Mesenchymal stem cell (in vitro differentiated cells and primary cell): ENCODE measurements at places on chromosomes 4 and X.

- peaks cover 24% of the 10 kb centered on the region for H3K4me1 ChIP-seq
- no peak overlapping the region for H3K27ac ChIP-seq
- peaks cover 28% of the 10 kb centered on the region for H3K27me3 ChIP-seq
- no peak overlapping the region for H3K4me3 ChIP-seq
- no peaks in the 10 kb centered on the region for H3K36me3 ChIP-seq
These were observed 236.0 kb downstream of the AFAP1 start for GRCh38 chr4:7703688-7704087.

DNA sequence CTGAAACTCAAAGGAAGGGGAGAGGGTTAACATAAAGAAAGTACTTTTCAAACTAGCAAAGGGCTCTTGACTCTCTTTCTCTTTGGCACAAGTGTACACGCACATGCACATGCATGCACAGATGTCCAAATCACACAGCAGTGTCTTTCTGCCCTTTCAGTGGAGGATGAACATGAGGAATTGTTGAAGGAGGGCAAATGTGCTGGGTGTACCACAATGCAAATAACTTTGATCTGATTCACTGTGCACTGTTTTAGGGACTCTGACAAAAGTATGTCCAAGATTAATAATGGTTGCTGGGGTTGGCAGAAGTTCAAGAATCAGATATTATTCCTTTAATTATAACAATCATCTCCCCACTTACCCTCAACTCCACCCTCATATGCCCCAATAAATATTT, 93.8 kb downstream of the GPC4 start:
- no peaks in the 10 kb centered on the region for H3K27me3 ChIP-seq
- no peak for DNase-seq
- no peak overlapping the region for H3K4me3 ChIP-seq
- H3K4me1 ChIP-seq: no peaks in the 10 kb centered on the region
- no peak overlapping the region for H3K27ac ChIP-seq

DNA sequence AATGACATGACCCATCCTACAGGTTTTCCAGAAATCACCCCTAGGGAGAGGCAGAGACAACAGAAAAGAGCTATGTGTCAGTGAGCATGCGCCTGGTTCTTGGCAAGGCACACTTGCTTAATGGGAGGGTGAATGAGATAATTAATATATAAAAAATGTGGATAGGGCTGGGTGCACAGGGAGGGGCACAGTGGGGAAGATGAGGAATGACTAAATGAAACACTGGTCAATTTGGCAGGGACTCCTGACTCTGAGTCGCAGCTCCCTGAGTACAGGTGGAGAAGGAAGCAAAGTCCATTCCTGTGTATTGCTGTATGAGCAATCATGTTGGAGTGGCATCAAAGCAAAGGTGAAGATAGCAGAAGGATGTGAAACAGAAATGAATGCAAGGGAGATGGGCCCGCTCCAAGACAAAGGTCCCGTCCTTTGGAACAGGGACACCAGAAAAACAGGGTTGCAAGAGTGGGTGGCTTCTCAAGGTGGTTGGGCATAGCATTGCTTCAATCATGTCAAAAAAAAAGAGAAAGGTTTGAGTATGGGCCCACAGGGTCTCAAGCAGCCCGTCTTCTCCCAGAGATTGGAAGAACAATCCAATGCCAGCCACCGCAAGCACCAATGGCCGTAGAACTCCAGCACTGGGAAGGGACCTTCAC, 278.4 kb upstream of the AGTR2 start:
- no peaks in the 10 kb centered on the region for H3K36me3 ChIP-seq
- H3K27ac ChIP-seq: no peak overlapping the region
- H3K4me1 ChIP-seq: peaks cover 11% of the 10 kb centered on the region
- no peak for DNase-seq
- H3K27me3 ChIP-seq: peaks cover 15% of the 10 kb centered on the region
- H3K4me3 ChIP-seq: peak overlapping the region; percentile 70

DNA sequence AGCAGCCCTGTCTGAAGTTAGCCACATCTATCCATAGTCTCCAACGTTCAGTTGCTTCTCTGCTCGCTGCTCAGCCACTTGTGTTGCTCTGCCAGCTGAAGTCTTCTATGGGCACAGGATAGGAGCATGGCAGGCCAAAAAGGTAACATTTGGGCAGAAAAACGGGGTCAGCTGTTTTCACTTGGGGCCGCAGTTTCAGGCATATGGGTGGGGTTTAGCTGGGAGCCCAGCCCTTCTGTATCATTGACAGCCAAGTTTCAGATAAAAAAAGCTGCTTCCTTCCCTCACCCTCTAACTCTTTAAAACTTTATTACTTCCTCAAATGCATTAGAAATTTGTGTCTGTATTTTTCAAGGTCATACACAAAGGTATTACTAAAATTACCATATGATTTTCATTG, 18.4 kb upstream of the MANBA start:
- H3K27me3 ChIP-seq: no peaks in the 10 kb centered on the region
- H3K27ac ChIP-seq: no peak overlapping the region
- no peak overlapping the region for H3K4me3 ChIP-seq
- no peak for DNase-seq

DNA sequence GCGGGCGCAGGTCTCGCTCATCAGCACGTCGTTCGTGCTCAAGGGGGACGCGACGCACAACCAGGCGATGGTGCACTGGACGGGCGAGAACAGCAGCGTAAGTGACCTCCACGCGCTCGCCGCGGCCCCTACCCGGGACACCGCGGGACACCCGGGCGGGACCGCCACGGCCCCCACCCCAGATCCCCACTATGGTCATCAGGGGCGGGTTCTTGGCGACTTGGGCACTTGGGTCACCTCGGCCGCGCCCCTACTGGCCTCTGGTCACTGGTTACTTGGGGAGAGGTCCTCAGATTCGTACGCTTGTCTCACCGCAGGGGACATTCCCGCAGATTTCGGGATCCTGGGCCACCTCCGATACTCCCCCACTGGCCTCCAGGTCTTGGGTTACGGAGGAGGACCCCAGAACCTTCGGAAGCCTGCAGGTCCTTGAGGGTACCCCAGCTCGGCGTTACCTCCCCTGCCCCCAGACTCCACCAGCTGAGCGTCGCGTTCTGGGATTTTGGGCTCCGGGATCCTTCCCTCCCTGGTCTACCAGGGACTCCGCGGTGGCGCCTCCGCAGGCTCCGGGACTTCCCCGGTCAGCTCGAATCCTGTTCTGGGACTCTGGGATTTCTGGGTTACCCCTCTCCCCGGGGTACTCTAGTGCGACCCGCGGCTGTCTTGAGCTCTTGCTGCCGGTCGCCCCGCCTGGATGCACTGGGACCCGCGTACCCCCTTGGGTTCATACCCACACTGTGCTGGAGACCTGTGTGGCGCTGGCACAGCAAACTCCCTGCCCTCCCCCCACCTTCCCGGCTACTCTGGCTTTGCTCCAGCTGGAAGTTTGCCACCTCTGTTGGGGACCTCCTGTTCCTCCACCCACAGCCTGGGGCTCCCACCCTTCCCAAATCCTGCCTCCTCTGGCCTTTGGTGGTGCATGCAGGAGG, 956 bp downstream of the SORCS2 start:
- peak overlapping the region; percentile 56 for H3K4me3 ChIP-seq
- H3K4me1 ChIP-seq: peaks cover 26% of the 10 kb centered on the region
- DNase-seq: no peak

- no peak for DNase-seq
- H3K4me1 ChIP-seq: peaks cover 23% of the 10 kb centered on the region
- H3K4me3 ChIP-seq: no peak overlapping the region
- H3K27me3 ChIP-seq: no peaks in the 10 kb centered on the region
These were observed 143.1 kb downstream of the PALLD start for GRCh38 chr4:168639914-168640313.

DNA sequence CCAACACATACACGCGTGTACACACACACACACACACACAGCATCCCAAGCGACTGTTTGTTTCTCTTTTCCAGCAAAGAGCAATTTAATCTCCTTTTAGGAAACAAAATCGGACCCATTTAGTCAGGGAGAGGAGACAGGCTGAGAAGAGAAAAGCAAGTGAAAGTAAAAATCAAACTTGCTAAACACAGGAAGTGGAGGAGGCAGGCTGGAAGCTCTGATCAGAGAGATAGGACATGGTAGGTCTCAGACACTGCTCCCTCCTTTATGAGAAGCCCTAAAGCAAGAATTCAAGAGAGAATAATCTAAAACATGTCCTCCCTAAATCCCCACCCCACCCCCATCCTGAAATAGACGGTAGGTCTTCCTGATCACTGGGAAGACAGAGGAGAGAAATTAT, 62.3 kb downstream of the GPC3 start:
- no peaks in the 10 kb centered on the region for H3K4me1 ChIP-seq
- peak overlapping the region; percentile 34 for H3K4me3 ChIP-seq
- peak; percentile 25 for DNase-seq
- no peak overlapping the region for H3K27ac ChIP-seq
